ENCODE measurements at places on chromosomes 1 and 21.

- no peak for DNase-seq
- no peak overlapping the region for H3K27ac ChIP-seq
- no peak overlapping the region for H3K4me3 ChIP-seq
- no peaks in the 10 kb centered on the region for H3K4me1 ChIP-seq
- no peaks in the 10 kb centered on the region for H3K36me3 ChIP-seq
These were observed 41.6 kb upstream of the SLC45A1 start for GRCh38 chr1:8276173-8276914.

- DNase-seq: no peak
- H3K27me3 ChIP-seq: no peaks in the 10 kb centered on the region
- H3K4me3 ChIP-seq: no peak overlapping the region
- no peaks in the 10 kb centered on the region for H3K36me3 ChIP-seq
- H3K4me1 ChIP-seq: no peaks in the 10 kb centered on the region
These were observed 47.8 kb upstream of the CCDC190 start for GRCh38 chr1:162908780-162909179.

DNA sequence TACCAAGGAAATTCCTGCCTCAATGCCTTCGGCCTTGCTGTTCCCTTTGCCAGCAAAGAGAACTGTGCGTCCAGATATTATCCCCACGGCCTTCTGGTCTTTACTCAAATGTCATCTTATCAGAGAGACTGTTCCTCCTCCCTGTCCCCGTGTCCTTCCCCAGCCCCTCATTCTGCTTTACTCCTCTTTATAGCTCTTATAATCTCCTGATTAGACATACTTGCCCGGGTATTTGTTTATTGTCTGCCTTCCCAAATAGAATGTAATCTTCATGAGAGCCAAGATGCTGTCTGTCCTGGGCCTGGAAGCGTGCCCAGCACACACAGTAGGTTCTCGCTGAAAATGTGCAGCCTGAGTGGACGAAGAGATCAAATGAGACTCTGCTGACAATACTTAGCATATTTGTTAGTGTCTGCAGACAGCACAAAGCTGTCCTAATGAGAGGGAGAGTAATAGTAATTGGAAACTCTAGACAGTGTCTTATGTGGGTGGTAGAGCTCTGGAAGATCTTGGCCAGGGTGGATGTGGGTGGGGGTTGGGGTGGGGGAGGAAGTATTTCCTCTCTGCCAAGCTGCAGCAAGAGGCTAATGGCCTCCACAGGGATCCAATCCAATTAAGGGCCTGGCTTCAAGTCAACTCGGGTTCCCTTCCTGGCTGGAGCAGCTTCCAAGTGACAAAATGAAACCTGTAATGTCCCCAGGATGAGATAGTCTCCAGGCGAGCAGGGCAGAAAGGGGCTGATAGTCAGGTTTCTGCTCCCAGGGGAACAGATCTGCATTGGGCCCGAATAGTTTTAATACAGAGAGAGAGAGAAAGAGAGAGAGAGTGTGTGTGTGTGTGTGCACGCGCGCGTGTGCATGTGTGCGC is 9.5 kb upstream of the CLIC4 start:
- H3K27ac ChIP-seq: peak overlapping the region; percentile 71
- peaks cover 59% of the 10 kb centered on the region for H3K4me1 ChIP-seq
- DNase-seq: no peak
- no peaks in the 10 kb centered on the region for H3K36me3 ChIP-seq
- no peaks in the 10 kb centered on the region for H3K27me3 ChIP-seq

GRCh38 chr1:240320659-240321058 is 229.0 kb downstream of the FMN2 start:
- H3K4me3 ChIP-seq: no peak overlapping the region
- H3K4me1 ChIP-seq: no peaks in the 10 kb centered on the region
- no peak for DNase-seq
- H3K27ac ChIP-seq: no peak overlapping the region

DNA sequence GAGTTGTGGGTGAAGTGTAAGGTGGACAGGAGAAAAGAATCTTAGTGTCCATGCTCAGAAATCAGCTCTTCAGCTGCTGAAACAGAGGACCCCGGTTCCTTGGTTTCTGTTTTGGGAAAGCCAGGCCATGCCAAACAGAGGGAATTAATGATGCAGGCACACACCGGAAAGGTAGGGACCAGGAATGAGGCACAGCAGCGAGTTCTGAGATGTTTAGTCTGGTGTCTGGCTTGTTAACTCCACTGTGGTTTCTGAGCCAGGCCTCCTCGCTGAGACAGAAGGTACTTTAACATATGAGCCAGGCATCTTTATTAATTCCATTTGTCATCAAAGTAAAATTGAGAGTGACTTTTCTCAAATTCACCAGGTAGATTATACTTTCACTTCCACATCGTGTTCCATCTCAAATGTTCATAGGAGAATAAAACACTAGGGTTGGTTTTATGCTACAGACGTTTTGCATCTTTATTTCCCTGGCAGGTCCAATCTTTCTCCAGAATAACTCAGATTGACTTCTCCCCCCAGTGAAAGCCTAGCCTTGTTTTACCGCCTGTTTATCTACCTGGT is 23.5 kb downstream of the LRRC8D start:
- H3K27ac ChIP-seq: peak overlapping the region; percentile 84
- no peak for DNase-seq
- peak overlapping the region; percentile 94 for H3K4me3 ChIP-seq
- H3K27me3 ChIP-seq: no peaks in the 10 kb centered on the region
